ENCODE measurements at places on chromosomes 11 and 22.
A peak's percentile ranks its signal among the peaks of the same experiment; 100 is the strongest.

GRCh38 chr11:76790251-76790650, 7.1 kb downstream of the TSKU start:
- no peak for DNase-seq

DNA sequence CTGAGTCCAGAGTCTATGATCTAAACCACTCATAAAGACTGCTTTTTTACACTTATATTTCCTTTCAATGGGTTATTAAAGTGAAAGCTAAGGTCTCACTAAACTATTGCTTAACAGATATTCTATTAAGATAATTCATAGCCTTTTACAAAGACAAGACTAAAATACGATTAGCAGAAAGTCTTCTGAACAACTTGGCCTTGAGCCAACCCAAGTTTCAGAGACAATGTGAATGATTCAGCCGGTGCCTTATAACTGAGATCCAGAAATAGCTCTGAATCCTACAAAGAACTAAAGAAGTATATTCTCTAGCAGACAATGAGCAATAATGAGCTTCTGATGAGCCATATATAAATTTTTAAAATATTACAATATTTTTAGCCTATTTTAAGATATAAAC, 41.5 kb upstream of the CARD18 start:
- DNase-seq, result no peak

GRCh38 chr11:97354576-97354975, 964.8 kb downstream of the JRKL start:
- no peak for DNase-seq

DNA sequence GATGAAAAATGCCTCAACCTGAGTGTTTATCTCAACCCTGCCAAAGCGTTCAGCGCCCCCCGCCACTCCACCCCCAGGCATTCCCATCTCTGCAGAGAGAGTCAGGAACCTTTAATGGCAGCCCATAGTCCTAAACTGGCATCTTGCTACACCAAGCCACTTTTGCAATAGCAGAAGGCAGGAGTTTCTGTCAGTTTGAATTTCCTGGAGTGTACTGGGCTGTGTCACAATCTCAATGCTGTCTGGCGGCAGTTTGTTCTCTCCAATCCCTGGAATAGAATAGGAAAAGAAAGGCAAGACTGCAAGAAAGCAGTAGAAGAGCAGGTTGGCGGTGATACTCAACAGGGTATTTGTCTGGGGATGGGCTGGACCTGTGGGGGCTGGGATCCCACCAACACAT, 32.9 kb upstream of the FLI1 start:
- DNase-seq, result no peak

- DNase-seq, result no peak
Observed at GRCh38 chr22:25346859-25347751, 127.7 kb downstream of the CRYBB2 start.

GRCh38 chr11:127000291-127000968, at the start of gene KIRREL3:
TSS of gene KIRREL3 (minus strand) at chr11:127000770.
- no peak for DNase-seq

- DNase-seq, result no peak
Observed at GRCh38 chr11:20869123-20869522, 199.7 kb downstream of the NELL1 start.

- no peak for DNase-seq
Observed at GRCh38 chr11:100383357-100383865, 303.7 kb upstream of the ARHGAP42 start.

GRCh38 chr22:32817137-32817730, 15.7 kb downstream of the TIMP3 start:
- no peak for DNase-seq

- DNase-seq, result no peak
Observed at GRCh38 chr22:46031066-46031465, 54.1 kb upstream of the WNT7B start.

- no peak for DNase-seq
Observed at GRCh38 chr11:41267451-41267850, 192.0 kb downstream of the LRRC4C start.

DNA sequence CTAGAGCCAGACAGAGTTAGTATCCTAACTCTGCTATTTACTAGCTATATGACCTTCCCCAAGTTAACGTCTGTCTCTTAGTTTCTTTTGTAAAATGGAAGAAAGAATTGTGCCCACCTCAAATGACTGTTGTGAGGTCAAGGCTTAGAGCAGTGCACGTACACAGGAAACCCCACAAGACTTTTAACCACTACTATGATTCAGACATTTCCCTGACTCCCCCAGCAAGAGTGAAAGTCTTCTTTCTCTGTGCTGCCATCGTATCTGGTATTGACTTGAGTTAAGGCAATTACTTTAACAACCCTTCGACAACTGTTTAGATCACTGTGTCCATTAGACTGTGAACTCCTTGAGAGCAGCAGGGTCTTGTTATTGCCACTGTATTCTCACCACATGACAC, 2.6 kb upstream of the OR52W1 start:
- no peak for DNase-seq

- DNase-seq, result no peak
Observed at GRCh38 chr11:2509481-2510001, 64.7 kb downstream of the KCNQ1 start.

- no peak for DNase-seq
Observed at GRCh38 chr11:7367803-7368202, 116.1 kb downstream of the SYT9 start.

GRCh38 chr22:45977551-45978274, 751 bp upstream of the WNT7B start:
- DNase-seq, result peak; percentile 49

DNA sequence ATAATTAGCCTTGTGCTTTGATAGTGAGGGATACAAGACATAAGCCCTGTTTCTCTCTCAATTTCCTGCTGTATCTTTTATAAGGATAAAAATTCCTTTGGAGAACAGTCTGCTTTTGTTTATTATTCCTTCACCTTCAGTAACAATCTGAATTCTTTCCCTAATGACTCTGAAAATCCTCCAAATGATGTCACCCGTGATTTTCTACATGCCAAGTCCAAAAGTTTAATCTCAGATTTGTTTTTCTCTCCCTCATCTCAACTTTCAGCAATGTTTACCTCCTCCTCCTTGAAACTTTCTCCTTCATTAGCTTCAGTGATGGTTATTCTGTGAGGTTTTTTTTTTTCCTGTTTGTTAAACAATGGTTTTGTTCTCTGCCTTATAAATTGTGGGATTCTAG, 2.2 kb downstream of the OR51E2 start:
- no peak for DNase-seq

- no peak for DNase-seq
Observed at GRCh38 chr11:74282914-74283371, 28.5 kb downstream of the P4HA3 start.

GRCh38 chr11:65115361-65116082, 2.0 kb downstream of the ZNHIT2 start:
- DNase-seq, result no peak

GRCh38 chr11:129950101-129951091, 52.2 kb downstream of the PRDM10 start:
- no peak for DNase-seq

DNA sequence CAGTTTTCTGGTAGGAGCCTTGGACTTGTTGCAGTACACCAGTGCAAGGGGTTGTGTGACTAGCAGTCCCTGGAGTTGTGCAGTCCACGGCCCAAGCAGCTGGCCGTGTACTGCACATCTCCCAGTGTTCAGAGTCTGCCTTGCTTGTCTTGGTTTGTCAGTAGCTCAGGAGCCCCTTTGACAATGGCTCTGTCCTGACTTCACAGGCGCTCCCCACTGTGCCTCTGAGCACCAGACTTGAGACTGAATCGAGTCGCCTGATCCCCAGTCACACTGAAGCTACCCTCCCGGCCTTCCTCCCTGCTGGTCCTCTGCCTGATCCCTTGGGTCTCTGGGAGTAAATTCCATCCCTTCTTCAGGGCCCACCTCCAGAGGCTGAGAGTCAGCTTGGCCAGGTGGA, 19.4 kb downstream of the SYNGR1 start:
- DNase-seq, result no peak

GRCh38 chr11:96197801-96198701, 144.9 kb downstream of the MAML2 start:
- no peak for DNase-seq

DNA sequence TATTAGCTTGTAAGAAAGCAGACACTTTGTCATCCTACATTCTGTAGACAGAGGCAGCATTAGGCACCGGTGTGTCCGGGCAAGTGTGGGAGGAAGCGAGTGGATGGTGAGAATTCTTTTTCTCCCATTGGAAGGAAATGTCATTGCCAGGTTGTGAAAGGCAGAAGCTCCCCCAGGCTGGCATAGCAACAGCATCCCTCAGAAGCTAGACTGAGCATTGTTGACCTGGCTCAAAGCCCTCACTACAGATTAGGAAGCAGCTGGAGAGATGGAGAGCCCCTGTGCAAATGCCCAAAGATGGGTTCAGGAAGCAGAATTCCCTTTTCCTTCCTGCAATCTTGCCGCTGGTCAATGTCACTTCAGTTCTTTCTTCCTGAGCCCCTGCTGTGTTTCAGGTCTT, 1299.3 kb downstream of the TBC1D22A start:
- DNase-seq, result no peak

GRCh38 chr11:28961726-28962125, 853.5 kb downstream of the METTL15 start:
- no peak for DNase-seq

GRCh38 chr11:58629857-58630256, 7.4 kb downstream of the CNTF start:
- DNase-seq, result no peak

GRCh38 chr11:96413408-96413807, 23.6 kb downstream of the JRKL start:
- no peak for DNase-seq

DNA sequence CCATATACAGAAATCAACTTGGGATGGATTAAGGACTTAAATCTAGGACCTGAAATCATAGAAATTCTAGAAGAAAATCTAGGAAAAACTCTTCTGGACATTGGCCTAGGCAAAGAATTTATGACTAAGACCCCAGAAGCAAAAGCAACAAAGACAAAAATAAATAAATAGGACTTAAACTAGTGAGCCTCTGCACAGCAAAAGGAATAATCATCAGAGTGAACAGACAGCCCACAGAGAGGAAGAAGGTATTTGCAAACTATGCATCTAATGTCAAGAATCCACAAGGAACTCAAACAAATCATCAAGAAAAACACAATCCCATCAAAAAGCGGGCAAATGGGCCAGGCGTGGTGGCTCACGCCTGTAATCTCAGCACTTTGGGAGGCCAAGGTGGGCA, 32.4 kb downstream of the TTC28 start:
- no peak for DNase-seq

- DNase-seq, result no peak
Observed at GRCh38 chr11:14645985-14646900, 2.6 kb downstream of the PDE3B start.

- no peak for DNase-seq
Observed at GRCh38 chr11:95153857-95154246, 64.2 kb downstream of the ENDOD1 start.

DNA sequence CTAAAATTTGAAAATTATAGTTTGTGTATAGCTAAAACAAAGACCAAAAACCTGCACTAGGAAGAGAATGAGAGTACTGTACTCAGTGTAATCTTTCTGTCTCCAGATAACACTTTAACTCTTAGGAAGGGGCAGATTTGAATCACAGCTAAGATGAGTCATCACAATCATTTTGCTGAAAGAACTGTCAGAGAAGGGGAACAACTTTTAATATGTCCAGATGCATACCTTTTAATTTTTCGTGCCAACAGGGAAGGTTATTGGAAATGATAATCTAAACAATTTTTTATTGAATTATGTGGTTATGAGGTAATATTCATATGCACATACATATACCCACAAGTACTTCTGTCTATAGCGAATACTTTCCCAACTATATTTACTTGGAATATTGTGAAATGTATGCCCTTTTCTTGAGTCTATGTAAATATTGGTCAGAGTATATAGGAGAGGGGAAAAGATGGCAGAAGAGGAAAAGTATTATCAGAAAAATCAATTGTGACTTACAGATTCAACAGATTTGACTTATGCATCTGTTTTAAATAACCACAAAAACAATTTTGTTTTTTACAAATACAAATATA, 51.1 kb upstream of the MUC15 start:
- no peak for DNase-seq

- no peak for DNase-seq
Observed at GRCh38 chr22:44956840-44957767, 52.7 kb downstream of the PHF21B start.

DNA sequence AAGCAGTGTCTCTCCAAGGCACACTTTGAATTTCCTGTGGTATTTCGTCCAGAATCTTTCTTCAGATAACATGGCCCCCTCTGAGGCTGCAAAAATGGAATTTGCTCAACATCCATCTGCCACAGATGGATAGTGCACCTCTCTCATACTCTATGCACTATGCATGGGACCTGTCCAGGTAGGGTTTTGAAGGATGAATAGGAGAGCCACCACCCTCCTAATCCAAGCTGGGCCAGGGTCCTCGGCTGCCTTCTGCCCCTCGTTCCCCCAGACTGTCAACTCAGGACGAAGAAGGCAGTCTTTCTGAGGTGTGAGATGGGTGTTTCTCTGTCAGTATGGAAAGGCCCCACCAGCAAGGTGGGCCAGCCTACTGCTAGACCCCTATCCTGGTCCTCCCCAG, 56.4 kb downstream of the MN1 start:
- no peak for DNase-seq

GRCh38 chr22:36344106-36344827, 43.5 kb downstream of the MYH9 start:
- peak; percentile 79 for DNase-seq

- no peak for DNase-seq
Observed at GRCh38 chr11:15670520-15671070, 555.9 kb downstream of the INSC start.

DNA sequence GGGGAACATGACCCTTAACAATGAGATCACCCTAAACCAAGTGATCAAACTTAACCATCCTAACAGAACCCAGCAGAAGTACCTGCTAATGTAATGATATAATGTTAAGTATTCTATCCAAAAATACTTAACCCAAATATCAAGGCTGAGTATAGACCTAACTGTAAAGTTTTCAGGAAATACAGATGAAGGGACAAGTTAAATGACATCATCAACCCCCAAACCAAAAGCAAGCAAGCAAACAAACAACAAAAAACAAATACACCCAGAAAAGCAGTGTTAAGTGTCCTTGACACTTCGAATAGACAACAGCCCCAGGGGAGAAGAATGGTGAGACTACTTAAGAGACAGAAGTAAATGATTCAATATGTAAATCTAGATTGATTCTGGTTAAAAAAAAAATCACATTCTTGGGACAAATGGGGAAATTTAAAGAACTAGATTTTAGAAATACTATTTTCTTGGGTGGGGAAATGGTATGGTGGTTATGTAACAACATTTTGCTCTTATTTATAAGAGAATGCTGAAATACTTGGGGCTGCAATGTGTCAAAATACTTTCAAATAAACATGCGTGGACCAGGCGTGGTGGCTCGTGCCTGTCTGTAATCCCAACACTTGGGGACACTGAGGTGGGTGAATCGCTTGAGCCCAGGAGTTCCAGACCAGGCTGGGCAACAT, 2.5 kb downstream of the CSTF3 start:
- DNase-seq, result no peak

GRCh38 chr11:126522152-126522551, 166.7 kb downstream of the ST3GAL4 start:
- DNase-seq, result no peak

DNA sequence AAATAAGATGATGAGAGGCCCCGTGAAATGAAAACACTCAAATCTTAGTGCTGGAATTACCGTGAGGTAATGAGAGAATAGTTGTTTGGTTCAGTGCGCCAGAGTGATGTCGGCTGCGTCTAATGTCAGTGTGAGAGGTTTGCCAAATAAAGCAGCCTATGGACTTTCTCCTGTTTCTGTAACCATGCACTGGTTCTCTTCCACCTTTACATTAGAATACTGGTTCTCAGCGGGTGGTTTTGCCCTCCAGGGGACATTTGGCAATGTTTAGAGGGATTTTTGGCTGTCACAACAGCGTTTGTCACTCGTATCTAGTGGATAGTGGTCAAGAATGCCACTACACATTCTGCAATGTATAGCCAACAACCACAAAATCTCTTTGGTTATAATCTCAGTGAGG, 1.1 kb downstream of the OOSP4B start:
- no peak for DNase-seq

Measured in activated T-cell treated with anti-CD3 and anti-CD28 coated beads, Interleukin-2, amount 50 U/mL, for 24 hours (primary cell).